ENCODE measurements at places on chromosomes 7 and 10.

- no peak for DNase-seq
These were observed 94.9 kb upstream of the MKI67 start for GRCh38 chr10:128221117-128221516.

DNA sequence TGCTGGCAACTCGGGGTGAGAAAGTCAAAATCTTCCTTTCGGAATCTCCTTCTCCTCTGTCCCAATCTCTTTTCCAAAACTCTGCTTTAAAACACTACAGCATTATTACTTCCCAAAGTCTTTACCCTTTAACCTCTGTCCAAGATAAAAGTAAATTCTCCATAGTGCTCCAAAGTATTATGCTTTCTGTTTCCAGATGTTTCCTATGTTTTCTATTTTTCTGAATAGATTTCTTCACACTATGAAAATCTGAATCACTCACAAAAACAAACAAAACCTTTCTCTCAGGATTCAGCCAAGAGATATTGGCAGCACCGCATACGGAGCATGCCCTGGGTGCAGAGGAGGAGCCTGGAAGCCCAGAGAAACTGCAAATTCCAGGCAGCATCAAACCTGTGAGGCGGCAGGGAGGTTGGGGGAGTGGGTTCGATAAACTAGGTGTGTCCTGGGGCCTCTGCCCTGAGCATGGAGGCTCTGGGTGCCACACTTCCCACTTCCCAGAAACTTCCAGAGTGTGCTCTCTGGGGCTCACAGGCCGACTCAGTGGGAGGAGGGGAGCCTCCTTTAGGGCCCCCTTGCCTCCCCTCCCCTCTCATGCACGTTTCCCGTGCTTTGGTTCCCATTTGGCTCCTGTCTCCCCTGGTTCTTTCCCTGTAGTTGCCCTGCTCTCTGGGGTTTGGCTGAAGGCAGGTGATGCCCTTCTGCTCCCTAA is 35.6 kb downstream of the VIPR2 start:
- no peak for DNase-seq

DNA sequence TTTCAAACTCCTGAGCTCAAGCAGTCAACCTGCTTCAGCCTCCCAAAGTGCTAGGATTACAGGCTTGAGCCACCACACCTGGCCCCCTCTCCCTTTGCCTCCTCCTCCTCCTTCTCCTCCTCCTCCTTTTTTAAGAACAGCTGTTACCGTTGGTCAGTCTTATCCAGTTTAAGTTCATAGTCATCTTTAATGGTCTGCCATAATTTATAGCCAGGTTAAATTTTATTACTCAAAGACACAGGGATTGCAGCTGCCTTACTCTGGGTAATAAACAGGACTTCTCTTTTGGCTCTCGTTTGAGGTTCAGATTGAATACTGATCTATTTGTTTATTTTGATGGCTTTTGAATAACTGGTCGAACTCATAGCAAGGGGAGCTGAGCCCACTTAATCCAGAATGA is 35.2 kb downstream of the ATOH7 start:
- DNase-seq, result no peak

DNA sequence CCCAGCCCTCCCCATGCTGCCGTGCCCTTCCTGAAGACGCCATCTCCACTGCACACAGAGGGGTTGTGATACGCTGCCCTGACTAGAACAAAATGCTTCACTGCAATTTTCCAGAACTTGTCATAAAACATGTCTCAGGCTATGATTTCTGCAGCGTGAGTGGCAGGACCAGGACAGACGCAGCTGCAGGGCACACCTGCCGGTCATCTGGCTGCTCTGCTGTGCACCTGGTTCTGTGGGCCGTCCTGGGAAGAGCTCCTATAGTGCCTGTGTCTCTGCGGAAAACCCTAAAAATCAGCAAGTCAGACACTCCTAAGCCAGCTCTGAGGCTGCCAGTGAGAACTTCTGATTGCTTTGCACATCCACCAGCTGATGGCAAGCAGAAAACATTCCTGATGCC is 39.7 kb upstream of the DIP2C start:
- DNase-seq, result no peak

DNA sequence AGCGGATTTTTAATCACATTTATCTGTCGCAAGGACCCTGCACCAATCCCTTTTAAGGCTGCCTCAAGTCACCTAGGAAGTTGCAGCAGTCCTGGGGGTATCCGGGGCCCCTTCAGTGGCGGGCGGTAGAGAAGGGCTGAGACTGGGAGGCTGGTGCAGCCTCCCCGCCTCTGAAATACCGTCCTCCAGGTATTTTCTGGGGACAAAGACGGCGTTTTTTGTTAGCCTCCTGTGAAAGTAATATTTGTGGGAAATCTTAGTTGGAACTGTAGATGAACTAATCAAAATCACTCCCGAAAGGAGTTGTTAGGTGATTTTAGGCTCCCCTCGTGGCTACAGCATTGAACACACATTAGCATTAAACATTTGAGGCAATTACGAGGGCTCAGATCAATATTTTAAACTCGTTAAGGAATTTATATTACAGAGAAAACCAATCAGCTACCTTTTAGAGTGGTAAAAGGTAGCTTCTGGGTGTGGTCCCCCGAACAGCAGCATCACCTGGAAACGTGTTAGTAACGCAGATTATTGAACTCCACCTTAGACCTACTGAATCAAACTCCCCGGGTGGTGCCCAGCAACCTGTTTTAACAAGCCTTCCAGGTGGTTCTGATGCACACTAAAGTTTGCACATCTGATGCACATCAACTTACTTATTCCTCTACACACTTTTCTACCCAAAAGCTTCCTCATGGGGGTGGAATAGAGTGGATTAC is 530 bp upstream of the ANXA7 start:
- no peak for DNase-seq

Measured in T follicular helper cell (primary cell).